ENCODE measurements at places on chromosomes 1 and 21. TPM values are rescaled to one million over a fixed set of nuclear protein-coding genes. Genes with fewer than 3 reads are reported as not detected.

DNA sequence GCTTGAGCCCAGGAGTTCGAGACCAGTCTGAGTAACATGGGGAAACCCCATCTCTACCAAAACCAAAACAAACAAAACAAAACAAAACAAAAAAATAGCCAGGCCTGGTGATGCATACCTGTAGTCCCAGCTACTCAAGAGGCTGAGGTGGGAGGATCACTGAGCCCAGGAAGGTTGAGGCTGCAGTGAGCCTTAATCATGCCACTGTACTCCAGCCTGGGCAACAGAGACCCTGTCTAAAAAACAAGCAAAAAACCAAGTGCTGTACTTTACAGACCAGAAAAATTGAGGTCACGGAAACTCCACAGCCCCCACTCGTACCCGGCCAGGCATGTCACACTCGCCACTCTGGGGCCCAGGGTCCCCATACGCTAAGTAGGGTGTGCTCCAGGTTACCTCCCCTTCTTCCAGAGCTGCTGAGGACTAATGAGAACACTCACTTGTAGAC lies 22.9 kb downstream of the ATP2B4 start:
- no peak for DNase-seq

The ZYG11A gene
- polyA plus RNA-seq, result 0.02 TPM

GRCh38 chr1:84603941-84604830 lies 29.9 kb upstream of the CTBS start:
- peak; percentile 29 for DNase-seq

GRCh38 chr1:64469977-64470664 lies at the start of gene CACHD1:
Gene CACHD1, plus strand, starts transcription at chr1:64470129. Its CDS starts 616 bp downstream, at chr1:64470745.
- DNase-seq, result peak; percentile 88

- no peak for DNase-seq
Measured at GRCh38 chr1:110085671-110086070, 15.2 kb upstream of the ALX3 start.

GRCh38 chr1:115275216-115275615 lies 62.8 kb downstream of the NGF start:
- DNase-seq, result no peak

DNA sequence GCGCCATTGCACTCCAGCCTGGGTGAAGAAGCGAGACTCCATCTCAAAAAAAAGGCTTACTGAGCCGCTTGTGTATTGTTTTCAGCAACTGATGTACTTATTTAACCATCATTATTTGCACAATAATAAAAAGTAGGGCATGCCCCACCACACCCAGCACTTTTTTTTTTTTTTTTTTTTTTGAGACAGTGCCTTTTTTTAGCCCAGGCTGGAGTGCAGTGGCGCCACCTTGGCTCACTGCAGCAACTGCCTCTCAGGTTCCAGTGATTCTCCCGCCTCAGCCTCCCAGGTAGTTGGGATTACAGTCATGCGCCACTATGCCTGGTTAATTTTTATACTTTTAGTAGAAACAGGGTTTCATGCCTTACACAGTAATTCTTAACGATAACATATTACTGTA lies 12.2 kb upstream of the TRNAU1AP start:
- DNase-seq, result no peak

DNA sequence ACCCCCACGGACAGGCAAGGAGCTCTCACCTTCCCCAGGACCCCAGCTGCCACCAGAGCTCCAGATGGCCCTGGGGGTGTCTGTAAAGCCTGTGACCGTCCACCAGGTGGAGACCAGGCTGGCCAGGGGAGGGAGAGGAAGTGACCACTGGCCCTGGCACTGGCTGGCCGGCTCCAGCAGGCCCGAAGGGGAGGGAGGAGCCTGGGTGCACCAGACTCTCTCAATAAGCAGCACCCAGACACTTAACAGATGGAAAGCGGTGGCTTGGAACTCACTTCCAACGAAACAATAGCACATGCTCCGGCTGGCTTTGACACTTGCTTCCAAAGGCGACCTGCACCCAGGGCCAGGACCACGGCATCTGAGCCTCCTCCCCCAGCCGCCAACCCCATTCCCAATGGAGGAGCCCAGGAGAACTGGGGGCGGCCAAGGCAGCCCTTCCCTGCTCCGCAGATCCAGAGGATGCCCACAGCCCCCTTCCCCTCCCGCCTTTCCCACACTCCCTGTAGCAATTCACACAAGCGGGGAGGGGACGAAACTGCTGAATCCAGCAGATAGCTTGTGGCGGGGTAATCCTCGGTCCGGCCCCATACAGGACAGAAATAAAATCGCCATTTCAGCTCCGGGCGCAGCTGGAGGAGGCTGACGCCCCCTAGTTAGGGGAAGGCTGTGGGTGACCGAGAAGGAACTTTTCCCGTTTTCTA lies 742 bp upstream of the PDE9A start:
- peak; percentile 57 for DNase-seq
